ENCODE measurements at places on chromosomes 7 and 10.

DNA sequence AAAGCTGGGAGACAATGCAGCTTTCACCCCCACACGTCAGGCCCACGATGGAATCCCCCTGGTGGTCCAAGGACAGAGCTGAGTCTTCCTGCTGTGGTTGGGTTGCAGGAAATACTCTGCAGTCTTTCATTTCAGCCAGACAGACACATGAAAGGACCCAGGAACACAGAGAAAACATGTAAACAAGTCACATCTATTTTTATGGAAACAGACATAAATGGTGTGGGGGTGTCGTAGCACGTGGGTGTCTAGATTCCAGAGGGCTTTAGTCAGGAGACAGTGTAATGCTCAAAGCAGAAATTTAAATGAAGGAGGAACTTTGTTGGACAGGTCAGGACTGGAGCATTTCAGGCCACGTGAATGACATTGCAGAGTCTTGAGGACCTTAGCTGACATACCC is 444.6 kb downstream of the SUGCT start:
- no peak for DNase-seq

DNA sequence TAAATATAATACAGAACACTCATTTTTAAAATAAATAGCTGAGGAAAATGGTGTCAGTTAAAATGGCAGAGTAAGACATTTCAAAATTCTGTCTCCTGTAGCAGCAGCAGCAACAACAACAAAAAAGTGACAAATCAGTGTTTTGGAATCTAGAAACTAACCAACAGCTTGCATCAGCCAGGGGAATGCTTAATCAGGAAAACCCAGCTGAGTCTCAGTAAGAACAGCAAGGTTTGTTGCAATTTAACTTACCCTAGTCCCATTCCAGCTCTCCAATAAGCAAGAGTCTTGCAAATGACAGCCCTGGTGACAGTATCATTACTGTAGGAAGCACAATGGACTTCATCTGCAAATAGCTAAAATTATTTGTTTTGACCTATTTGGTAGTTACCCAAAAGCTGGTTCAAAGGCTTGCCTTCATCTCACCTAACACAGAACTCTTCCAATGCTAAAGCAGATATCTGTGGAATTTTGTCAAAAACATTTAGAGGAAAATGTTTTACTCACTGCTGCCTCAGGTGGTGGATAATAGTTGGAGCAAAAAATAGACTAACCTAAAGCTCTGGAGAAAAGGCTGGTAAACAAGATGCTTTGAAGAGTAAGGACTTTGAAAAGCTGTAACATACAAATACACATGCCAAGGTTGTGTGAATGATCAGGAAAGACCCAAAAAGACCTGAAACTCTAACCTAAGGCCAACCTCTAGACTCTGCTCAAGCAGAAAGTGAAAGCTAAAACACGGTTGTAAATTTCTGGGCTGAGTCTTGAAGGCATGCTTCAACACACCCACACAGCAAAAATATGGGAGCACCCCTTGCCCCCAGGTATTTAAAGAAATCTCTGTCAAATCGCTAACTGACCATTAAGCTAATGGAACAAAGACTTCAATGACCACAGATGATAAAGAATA is 9.9 kb upstream of the ARHGAP22 start:
- no peak for DNase-seq

GRCh38 chr7:31633894-31634494 is 53.0 kb upstream of the PPP1R17 start:
- DNase-seq: no peak

DNA sequence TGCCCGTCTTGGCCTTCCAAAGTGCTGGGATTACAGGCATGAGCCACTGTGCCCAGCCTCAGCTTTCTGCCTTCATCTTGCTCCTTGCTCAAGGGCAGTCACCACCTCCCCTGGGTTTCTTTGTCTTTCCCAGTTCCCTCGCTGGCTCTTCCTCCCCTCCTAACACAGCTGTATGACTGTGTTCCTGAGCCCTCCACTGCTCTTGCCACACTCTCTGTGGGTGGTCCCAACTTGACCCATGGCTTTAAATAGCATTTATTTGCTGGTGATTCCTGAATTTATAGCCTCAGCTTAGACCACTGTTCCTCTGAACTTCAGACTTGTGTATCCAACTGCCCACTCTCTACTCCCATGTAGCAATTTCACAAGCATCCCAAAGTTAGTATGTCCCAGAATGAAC is 181.3 kb downstream of the BAMBI start:
- no peak for DNase-seq

GRCh38 chr7:11591055-11591633 is 240.9 kb downstream of the THSD7A start:
- no peak for DNase-seq

GRCh38 chr7:105769901-105770628 is 106.3 kb downstream of the ATXN7L1 start:
- DNase-seq: no peak

DNA sequence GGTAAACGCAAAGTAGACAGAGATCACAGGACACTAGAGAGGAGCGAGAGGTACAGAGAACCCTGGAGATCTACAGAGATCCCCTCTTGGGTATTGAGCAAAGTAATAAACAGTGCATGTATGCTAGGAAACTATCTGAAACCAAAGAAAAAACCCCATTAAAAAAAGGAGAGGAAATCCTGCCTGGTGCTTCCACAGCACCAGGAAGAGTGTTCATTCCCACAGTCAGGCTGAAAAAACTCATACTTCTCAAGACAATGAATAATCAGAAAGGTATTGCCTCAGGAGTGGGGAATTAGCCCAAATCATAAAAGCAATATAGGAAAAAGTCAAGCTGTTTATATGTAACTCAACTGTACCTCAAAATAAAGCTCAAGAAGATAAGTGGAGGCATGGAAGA is 59.1 kb downstream of the ANKRD26 start:
- no peak for DNase-seq

- DNase-seq: no peak
These were observed 141.6 kb downstream of the DGKB start for GRCh38 chr7:14760730-14761478.

GRCh38 chr7:22911889-22912288 is 89.2 kb upstream of the TOMM7 start:
- DNase-seq: no peak

DNA sequence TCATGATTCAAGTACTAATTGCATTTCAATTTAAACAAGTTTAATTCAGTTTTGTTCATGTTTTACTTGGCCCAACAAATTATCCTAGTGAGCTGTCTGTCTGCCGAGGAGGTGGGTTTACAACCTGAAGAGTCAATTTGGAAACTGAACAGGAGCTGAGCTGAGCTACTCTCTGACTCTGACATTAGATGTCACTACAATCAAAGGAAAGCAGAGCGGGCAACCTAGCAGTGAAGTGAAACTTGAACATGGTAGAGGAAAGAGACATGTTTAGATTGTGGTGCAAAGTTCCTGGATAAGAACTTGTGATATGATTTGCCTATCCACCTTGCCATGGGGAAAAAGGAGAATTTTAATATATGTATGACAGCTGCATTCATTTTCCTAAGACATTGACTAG is 9.6 kb upstream of the AGR3 start:
- DNase-seq: no peak

DNA sequence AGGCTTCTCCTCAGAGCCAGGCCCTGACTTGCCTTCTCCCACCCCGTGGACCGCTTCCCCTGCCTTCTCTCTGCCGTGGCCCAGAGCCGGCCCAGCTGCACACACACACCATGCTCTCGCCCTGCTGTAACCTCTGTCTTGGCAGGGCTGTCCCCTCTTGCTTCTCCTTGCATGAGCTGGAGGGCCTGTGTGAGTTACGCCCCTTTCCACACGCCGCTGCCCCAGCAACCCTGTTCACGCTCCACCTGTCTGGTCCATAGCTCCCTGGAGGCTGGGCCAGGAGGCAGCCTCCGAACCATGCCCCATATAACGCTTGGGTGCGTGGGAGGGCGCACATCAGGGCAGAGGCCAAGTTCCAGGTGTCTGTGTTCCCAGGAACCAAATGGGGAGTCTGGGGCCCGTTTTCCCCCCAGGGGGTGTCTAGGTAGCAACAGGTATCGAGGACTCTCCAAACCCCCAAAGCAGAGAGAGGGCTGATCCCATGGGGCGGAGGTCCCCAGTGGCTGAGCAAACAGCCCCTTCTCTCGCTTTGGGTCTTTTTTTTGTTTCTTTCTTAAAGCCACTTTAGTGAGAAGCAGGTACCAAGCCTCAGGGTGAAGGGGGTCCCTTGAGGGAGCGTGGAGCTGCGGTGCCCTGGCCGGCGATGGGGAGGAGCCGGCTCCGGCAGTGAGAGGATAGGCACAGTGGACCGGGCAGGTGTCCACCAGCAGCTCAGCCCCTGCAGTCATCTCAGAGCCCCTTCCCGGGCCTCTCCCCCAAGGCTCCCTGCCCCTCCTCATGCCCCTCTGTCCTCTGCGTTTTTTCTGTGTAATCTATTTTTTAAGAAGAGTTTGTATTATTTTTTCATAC is 38.0 kb downstream of the LIMK1 start:
- DNase-seq: no peak

GRCh38 chr10:81817596-81818170 is 57.3 kb upstream of the NRG3 start:
- no peak for DNase-seq

DNA sequence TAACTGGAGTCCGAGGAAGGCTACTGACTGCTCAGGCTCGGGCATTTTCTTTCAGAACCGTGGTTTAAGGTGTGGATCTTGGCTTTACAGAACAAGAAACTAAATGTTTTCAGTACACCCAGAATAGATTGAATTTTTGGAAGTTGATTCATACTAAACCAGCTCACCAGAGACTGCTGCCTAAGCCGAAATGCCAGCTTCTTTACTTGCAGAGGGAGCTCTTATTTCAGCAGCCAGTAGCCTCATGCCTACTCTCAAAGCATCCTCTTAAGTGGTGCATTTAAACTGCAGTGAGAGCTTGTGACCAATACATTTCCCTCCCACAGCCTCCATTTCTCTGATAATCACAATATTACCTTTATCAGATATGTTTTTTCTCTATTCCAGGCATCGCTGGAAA is 615.1 kb downstream of the SUGCT start:
- DNase-seq: no peak

DNA sequence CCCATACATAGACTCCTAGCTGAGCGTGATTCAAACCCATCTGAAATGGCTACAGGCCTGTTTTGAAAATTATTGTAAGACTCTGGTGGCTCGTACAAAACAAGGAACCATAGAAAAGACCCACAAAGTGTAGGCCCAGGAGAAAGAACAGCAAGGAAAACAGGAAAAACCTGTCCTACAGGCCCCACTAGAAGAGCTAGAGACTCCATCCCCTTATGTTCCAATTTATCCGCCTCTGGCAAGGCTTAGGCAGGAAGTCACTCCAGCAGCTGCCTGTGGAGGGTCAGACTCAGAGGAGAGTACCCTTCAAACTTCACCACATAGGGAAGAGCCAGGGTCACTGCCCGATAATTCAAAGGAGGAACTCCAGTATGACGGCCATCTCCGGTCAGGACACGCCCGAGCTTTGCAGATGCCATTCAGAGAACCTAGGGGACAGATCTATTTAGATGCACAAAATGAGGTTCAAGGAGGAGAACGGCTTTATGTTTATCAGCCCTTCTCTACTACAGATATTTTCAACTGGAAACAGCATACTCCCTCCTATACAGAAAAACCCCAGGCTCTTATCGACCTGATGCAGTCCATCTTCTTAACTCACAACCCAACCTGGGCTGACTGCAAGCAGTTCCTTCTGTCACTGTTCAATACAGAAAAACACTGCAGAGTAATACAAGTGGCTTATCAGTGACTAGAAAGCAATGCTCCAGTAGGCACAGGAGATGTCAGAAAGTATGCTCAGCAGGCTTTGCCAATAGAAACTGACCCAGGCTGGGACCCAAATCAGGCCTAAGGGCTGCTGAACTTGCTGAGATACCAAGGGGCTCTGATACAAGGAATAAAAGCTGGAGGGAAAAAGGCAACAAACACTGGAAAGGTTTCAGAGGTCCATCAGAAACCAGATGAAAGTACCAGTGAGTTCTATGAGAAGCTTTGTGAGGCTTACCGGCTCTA is 8.6 kb upstream of the ZNF33B start:
- DNase-seq: no peak

DNA sequence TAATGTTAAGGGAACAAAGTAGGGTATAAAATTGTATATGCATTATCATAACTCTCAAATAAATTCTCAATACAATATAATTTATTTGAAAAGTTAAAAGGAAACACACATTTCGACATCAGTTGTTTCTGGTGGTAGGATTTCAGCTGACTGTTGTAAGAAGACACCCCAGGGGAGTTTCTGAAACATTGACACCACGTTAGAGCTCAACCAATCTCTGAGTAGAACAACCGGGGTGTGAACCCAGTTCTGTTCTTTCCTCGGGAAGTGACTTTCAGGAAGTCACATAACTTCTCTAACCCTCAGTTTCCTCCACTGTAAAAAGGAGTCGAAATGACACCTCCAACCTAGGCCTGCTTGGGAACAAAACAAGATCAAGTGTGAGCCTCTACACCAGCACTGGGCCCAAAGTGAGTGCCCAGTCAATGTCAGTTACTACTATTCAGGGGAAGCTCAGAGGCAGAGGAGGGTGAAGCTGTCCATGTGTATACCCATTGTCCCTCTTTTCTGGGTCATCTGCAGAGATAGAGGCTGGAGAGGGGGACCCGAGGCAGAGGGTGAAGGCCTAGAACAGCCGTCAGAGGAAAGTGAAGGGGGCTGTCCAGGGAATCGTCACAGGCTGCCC is 67.1 kb downstream of the AOAH start:
- no peak for DNase-seq

- no peak for DNase-seq
These were observed 17.2 kb upstream of the GLI3 start for GRCh38 chr7:42254217-42254616.

- DNase-seq: no peak
These were observed 62.5 kb downstream of the ABCB4 start for GRCh38 chr7:87413029-87413428.

DNA sequence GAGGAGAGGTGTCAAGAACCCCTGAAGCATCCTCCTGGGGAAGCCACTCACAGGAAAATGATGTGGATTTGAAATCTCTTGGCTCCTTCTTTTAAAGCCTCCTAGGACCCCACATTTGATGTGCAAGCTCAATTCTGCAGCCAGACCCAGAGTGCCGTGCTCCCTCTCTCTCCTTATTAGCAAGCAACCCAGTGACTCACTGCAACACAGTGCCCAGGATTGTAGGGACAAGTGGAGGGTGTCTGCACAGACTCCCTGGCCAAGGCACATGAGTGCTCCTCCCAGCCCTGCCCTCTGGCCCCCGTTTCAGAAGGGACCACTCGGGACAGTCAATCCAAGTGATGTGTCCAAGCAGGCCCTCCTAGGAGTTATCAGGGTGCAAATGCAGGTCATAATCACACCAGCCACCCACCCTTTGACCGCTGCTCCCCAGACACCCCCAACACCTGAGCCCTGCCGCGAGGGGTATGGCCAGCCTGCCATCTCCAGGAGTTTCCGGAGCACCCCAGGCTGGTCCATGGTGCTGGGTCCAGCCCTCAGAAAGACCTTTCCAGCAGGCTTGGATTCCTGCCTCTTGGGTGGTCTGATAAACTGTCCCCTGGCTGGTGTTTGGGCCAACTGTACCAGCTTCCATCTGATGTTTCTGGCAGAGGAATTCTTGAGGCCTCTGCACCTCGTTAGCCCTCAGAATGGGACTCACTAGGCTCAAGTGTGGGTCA is 54.5 kb upstream of the CXCL12 start:
- DNase-seq: no peak

DNA sequence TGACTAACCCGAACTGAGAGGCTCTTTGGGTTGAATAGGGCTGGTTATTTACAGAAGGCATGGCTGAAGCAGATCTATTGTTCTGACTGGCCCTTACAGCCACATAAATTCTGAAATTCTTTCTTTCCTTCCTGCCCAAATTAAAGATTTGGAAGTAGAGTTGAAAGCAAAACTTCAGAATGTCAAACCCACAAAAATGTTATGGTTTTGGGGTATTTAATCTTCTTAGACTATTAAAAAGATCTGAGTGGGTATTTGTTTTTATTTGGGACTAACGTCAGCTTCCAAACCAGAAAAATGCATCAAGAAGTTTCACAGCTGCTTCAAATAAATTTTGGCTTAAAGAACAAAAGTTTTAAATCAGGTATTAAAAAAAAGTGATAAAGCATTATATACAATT is 124.5 kb downstream of the AHR start:
- DNase-seq: no peak

Measured in stimulated activated CD8-positive, alpha-beta memory T cell treated with anti-CD3 and anti-CD28 coated beads, Interleukin-12 subunit alpha, Interleukin-12 subunit beta, amount 100 ng/mL, for 4 hours (primary cell).